ENCODE measurements at places on chromosomes 5 and 9. TPM values are rescaled to one million over a fixed set of nuclear protein-coding genes. Genes with fewer than 3 reads are reported as not detected.

- no peaks in the 10 kb centered on the region for H3K27me3 ChIP-seq
- no peak overlapping the region for H3K4me3 ChIP-seq
- H3K27ac ChIP-seq = no peak overlapping the region
- DNase-seq = no peak
- no peaks in the 10 kb centered on the region for H3K4me1 ChIP-seq
Observed at GRCh38 chr9:8349376-8349775, 549.8 kb upstream of the DMAC1 start.

DNA sequence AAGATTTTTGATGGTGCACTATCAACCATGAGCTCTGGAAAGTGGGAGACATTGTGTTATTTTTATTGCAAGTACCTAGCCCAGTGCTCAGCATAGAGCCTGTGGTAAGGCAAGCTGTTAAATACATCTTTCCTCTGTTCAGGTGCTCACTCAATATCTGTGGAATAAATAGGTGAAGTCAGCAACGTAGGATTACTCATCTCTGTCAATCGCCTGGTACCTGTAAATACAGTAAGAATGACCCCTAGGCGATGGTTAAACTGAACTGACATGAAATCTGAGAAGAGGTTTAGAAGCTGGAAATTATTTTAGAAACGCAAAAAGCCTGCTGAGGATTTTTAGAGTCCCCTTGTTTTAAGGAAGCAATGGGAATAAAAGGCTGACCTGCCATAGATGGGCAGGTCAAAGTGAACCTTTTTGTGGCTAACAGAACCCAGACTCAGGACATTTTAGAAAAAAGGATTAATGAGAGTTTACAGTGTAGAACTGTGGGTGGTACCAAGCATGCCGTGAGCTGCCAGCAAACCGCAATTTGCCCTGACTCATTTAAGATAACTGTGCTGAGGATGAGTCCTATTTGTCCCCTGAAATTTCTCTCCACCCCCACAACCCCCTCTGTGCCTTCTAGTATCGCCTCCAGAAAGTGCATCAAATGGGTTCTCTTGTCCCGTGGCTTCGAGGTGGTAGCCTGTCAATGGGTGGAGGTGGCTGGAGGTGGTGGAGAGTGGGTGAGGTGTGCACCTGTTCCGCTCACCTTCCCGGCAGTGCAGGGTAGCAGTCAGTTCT, 375.1 kb downstream of the MED10 start:
- H3K4me1 ChIP-seq = no peaks in the 10 kb centered on the region
- no peaks in the 10 kb centered on the region for H3K36me3 ChIP-seq
- H3K27me3 ChIP-seq = no peaks in the 10 kb centered on the region
- no peak overlapping the region for H3K4me3 ChIP-seq
- no peak for DNase-seq

DNA sequence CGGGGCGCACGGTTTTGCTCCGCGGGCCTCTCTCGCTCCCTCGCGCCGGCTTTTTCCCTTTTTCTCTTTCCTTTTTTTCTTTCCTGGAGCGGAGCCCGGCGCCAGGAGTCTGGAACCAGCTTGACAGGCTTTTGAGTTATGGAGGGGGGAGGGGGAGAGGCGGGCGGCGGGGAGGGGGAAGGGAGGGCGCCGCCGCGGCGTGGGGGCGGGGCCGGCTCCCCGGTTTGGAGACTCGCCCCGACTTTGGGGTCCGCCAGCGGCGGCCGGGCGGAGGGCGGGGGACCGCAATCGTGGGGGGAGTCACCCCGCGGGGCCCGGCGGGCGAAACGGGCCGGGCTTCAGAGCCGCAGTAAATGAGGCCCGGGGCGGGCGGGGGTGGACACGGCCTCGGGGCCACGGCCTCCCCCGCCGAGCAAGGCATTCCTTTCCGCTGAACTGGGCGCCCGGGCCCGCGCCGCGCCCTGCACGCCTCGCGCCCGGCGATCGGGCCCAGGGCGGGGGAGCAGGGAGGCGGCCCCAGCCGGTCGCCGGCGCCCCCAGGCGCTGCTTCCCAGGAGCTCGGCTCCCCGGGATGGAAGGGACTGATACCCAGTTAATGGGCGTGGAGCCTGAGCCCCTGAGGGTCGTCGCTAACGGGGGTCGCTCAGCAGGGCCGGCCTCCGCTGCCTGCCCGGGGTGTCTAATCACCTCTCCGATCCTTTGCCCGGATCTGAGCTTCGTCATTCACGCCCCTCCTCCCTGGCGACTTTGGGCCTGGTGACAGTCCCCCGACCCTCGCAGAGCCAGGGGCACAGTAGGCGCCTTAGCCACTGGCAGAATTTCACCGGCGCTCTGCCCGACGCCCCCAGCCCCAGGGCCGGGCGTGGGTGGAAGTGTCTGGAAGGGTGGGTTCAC, 138.1 kb downstream of the C9orf50 start:
- H3K36me3 ChIP-seq = no peaks in the 10 kb centered on the region
- no peak overlapping the region for H3K4me3 ChIP-seq
- DNase-seq = peak; percentile 38
- H3K27ac ChIP-seq = peak overlapping the region; percentile 62

- no peak overlapping the region for H3K4me3 ChIP-seq
- H3K27me3 ChIP-seq = peaks cover 4% of the 10 kb centered on the region
- H3K36me3 ChIP-seq = no peaks in the 10 kb centered on the region
- DNase-seq = peak; percentile 64
Observed at GRCh38 chr9:36023260-36024048, 13.3 kb upstream of the RECK start.

CATSPER3 gene
- 1.8 TPM for total RNA-seq
